ENCODE measurements at places on chromosomes 16 and 17.
A peak's percentile ranks its signal among the peaks of the same experiment; 100 is the strongest.

GRCh38 chr17:17919169-17920107 lies 52.8 kb downstream of the TOM1L2 start:
- DNase-seq, result peak; percentile 84

DNA sequence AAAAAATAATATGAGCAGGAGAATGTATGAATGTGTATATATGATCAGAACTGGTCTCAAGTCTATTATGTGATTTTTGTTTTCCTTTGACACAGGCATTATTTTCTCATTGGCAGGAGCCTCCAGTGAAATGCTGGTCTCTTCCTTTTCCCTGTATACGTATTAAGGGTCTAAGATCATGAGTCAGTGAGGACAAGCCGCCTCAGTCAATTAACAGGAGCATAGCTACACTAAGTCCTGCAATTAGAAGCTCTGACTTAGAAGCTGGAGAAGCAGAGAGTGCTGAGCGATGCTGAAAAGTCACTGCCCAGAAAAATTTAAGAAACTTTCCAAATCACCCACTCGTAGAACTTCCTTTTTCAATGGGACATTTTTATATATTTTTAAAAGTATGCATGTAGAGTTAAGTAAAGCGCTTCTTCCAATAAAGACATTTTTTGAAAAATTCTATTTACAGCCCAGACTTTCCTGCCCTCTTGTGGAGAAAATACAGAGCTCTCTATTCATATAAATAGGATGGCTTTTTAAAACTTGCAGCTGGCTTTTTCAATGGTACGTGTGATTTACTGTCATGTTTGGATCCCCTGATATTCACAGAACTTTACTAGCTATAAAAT lies 70.2 kb upstream of the PSMD7 start:
- peak; percentile 15 for DNase-seq

DNA sequence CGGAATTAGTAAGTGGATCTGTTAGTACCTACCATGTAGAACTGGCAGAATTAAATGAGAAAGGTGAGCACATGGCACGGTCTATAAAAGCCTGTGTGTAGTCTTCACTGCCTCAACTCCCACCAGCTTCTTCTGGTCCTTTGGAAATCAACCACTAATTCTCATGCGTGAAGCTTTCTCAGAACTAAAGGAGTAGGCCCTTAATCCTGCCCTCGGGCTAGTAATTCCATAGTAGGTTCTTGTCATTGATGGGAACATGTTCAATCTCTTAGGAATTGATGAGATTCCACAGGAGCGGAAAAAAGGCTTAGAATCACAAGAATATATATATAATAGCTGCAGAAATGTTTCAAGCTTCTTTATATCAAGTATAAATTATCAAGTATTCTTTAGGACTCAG lies 21.7 kb downstream of the CDR2 start:
- DNase-seq, result no peak

DNA sequence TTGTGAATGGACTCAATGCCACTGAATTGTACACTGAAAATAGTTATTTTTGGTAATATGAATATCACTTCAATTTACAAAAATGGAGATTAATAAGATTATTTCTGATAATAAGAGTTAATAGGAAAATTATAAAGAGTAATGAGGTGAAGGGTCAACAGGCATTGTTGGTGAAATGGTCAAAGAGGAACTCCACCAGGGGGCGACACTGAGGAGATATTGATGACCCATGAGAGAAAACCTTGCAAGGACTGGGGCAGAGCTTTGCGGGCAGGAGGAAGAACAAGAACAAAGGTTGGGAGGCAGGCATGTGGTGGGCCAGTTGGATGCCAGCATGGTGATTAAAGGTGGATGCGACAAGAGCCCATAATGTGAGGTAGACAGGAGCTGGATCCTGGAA lies 74.0 kb upstream of the XYLT1 start:
- peak; percentile 3 for DNase-seq

GRCh38 chr17:19975601-19976000 lies 2.0 kb downstream of the AKAP10 start:
- no peak for DNase-seq

DNA sequence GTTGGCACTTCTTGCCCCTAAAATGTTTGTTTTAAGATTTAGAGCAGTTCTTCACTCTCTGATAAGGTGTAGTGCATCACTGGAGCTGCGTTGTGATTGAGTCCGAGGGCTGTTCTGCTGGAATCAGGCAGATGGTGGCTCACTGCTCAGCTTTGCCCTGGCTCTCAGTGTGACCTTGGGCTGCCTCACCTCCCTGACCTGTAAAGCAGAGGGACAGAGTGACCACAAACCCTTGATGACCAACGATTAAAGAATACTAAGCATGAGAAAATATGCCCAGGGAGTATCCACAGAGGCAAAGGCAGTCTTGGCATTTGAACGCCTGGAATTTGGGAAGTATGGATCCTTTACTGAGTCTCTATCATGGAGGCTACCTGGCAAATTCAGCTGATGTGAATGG lies 18.1 kb downstream of the CMIP start:
- no peak for DNase-seq

- no peak for DNase-seq
Observed at GRCh38 chr17:3556916-3557767, 470 bp downstream of the TRPV3 start.

GRCh38 chr16:12332167-12332952 lies 355.8 kb downstream of the SNX29 start:
- DNase-seq, result no peak

DNA sequence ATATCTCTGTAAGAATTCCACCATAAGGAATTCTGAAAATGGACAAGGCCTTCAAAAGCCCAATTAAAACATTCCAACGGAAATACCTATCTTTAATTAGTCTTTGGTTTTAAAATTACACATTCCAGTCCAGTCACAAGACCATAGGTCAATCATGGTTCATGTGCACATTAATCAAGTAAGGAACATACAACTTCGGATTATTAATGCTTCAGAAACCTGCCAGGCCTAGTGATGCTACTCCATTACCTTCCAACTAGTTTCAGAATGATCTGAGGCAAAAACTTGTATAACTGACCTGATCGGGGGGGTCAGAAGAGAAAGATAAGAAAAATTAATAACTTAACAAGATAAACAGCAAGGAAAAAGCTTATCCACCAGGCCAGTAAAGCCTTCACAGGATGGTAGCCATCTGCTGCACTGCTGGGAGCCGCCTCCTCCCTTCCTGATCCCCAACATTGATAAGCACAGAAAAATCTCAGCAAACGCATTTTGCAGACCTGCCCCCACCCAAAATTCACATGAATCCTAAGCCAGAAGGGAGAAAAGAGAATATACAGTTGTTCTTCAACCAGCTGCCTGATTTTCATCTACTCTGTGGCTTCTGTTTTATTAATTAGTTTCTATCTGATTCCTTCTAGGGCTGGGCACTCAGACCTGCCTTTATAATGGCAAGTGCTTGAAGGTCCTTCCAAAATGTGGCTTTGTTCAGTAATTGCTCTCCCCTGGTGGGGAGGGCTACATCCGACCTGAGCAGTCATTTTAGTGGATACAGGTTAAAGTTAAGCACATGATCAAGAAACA lies 6.0 kb downstream of the SDR42E1 start:
- no peak for DNase-seq

- no peak for DNase-seq
Observed at GRCh38 chr16:84519855-84520254, 15.4 kb upstream of the MEAK7 start.

DNA sequence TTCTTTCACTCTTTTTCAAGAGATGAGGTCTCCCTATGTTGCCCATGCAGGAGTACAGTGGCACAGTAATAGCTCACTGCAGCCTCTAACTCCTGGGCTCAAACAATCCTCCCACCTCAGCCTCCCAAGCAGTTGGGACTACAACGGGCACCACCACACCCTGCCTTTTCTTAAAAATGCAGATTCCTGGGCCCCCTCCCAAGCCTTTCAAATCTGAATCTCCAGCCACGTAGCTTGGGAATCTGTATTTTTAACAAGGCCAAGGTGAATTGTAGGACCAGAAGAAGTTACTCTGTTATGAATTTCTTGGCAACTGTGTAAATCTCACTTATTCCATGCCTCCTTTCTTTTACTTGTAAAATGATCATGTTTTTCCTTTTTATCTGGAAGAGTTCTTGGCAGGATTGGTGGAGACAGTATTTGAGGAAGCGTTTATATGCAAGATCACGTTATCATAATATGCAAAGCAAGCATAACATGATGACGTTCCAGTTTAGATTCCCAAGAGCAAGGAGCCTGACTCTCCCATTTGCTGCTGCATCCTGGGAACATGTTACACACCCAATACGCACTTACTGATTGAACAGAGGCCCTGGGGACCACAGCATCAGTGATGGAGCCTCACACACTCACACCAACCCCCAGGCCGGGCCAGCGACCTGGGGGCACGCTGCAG lies 44.5 kb downstream of the LITAF start:
- DNase-seq, result no peak

- no peak for DNase-seq
Observed at GRCh38 chr17:46159686-46160085, 33.5 kb downstream of the KANSL1 start.

GRCh38 chr17:57315061-57316015 lies 59.0 kb downstream of the MSI2 start:
- DNase-seq, result no peak

Measured in common myeloid progenitor, CD34-positive (primary cell).